ENCODE measurements at places on chromosomes 7 and 10. TPM values are rescaled to one million over a fixed set of nuclear protein-coding genes. Genes with fewer than 3 reads are reported as not detected.

DNA sequence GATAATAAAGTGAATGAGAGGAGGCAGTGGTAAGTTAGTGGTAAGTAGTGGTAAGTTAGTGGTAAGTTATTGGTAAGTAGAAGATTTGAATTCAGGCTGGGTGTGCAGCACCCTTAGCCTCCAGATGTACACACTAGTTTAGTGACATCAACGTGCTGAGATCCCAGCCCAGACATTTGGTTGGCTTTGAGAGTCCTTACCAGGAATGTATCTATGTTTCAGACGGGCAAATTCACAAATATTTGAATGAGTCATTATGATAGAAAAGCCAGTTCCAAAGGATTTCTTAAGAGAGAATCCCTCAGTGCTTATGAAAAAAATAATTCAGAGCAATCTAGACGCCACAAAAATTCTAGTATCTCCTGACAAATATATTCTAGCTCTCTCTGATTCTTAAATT, 70.0 kb downstream of the ARL4A start:
- no peak for DNase-seq

DNA sequence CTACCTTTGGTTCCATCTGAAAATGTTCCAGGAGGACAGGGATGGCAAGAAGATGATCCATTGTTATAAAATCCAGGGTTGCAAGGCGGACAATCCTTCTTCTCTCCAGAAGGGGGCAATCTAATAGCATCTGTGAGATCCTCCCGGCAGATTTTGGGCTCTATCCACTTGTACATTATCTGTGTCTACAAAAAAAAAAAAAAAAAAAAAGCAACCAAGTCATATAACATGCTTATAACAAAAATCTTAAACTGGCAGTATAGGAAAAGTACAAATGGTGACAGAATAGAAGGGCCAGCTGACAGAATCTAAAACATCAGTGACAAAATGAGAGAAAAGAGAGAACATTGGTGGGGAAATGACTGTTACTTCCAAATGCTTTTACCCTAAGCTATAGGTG, 132.7 kb downstream of the ELAPOR2 start:
- DNase-seq = no peak

DNA sequence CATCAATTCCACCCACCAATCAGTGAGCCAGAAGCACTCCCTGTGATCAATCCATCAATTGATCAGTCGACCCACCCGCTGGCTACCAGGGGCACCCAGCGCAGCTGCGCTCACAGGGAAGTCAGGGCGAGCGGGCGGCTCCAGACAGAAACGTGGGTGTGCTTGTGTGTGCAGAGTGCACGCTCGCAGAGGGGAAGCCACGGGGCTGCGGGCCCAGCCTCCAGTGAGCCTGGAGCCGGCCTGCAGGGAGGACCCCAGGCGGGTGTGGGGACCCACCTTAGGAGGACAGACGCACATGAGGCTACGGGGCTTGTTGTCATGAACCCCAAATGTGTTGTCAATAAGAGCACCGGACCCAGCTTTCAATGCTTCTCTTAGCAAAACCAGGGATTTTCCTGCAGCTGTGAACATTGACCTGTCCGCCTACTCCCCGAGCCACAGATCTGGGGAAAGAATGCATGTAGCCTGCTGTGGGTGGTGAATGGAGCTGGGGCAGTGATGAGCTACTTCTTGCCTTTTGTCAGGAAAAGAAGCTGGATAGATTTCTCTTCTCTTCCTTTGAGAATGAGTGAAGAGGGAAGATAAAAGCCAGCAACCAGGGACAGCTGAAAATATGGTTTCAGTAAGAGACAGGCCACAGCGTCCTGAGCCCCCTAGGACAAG, 497.8 kb downstream of the DNAJB6 start:
- DNase-seq = no peak

GRCh38 chr7:95996174-95996573, 223.8 kb downstream of the DYNC1I1 start:
- DNase-seq = no peak

GRCh38 chr10:78577712-78578111, 491.1 kb upstream of the ZMIZ1 start:
- DNase-seq = no peak

- no peak for DNase-seq
Observed at GRCh38 chr7:123847868-123848267, 2.9 kb downstream of the HYAL4 start.

- no peak for DNase-seq
Observed at GRCh38 chr10:122525788-122526187, 34.8 kb upstream of the DMBT1 start.

DNA sequence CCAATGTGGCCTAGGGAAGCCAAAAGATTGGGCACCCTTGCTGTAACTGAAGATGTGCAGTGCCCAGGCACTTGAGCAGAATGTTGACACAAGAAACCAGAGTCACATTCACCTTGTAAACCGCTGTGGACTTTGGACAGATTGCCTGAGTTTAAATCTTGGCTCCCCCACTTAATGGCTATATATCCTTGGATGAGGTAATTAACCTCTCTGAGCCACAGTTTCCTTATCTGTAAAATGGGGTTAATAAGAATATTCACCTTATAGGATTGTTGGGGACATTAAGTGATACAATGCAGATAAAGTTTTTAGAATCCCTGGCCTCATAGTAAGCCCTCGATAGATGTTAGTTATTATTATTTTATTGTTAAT, 331.0 kb downstream of the LRMDA start:
- no peak for DNase-seq

- DNase-seq = no peak
Observed at GRCh38 chr7:138710536-138711385, 9.6 kb upstream of the SVOPL start.

DNA sequence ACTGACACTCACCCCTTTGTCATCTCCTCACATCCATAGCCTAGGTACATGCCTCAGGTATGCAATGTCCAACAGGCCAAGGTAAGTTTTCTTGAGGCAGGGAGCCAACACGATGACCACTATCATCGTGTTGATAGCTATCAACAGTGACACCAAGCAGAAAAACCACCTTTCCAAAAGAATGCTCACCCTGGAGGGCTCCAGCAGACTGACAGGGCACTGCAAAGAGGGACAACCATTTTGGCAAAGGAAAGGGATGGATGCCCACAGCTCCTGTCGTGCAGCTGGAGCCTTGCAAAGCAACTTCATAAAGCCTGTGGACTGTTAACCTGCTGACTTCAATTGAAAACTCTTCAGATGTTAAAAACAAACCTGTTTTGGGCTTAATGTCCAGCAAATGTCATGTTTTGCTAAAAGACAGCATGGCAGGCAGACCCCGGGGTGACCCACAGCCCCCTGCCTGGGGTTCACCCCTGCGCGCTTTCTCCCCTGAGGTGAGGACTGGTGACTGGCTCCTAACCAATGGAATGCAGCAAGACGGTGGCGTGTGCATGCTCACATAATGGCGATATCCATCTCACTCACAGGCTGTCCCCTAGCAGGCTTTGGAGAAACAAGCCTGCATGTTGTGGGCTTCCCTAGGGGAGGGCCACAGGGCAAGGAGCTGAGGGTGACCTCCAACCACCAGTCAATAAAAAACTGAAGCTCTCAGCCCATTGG, 293.8 kb downstream of the TCERG1L start:
- DNase-seq = peak; percentile 22

DNA sequence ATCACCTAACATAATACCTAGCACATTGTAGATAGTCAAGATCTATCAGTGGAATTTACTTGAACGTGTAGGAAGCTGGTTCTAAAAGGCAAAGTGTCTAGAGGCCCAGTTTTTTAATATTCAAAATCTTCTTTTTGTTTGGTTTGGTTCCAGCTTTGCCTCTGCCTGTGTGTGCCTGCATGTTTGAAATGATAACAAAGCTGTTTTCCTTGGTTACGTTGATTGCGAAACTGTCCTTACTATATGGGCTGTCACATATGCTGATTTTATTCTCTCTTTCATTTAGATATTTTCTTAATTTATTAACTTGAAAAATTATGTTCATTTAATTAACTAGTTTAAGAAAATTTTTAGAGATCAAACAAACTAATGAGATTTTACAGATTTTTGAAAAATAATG, 237.3 kb downstream of the SEMA3A start:
- DNase-seq = no peak

- no peak for DNase-seq
Observed at GRCh38 chr10:2981361-2981801, 86.0 kb upstream of the PFKP start.

- no peak for DNase-seq
Observed at GRCh38 chr10:17181751-17182150, 19.7 kb downstream of the TRDMT1 start.

DNA sequence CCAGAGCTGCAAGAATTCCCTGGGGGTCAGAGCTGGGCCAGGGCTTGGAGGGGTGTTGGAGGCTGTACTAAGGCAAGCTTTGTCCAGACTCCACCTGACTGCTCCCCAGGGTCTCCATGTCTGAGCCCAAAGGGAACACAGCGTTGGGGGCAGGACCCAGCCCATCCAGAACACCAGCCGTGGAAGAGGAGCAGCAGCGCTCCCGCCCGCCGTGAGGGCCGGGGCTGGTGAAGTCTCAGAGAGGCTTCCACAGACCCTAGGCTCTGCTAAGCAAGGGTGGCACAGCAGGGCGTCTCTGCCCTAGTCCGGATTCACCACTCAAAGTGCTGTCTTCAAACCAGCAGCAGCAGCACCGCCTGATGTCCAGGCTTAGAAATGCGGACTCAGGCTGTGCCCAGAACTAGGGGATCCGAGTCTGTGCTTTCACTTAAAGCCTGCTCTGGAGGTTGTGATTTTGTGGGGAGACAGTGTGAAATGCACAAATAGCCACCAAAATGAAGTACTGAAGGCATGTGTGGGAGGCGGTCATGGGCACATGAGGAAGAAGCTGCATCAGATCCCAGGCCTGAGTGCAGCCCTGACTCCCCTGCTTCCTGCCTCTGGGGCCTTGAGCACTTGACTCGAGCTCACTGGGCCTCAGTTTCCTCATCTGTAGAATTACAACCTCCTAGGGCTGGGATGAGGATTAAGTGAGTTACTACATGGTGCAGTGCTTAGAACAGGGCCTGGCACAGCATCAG, 16.6 kb upstream of the AQP1 start:
- no peak for DNase-seq

C10orf143 gene
- 4.2 TPM for polyA plus RNA-seq

VWDE gene
- 0.39 TPM for polyA plus RNA-seq

TRIM50 gene
- 0.07 TPM for polyA plus RNA-seq

RBM20 gene
- 0.64 TPM for polyA plus RNA-seq

SYT15 gene
- polyA plus RNA-seq = 1.7 TPM

PIP gene
- not detected for polyA plus RNA-seq

Measured in sigmoid colon (tissue), 7 donors.